SK-N-SH (cell line): ENCODE measurements at places on chromosomes 4 and X. TPM values are rescaled to one million over a fixed set of nuclear protein-coding genes. Genes with fewer than 3 reads are reported as not detected.
A peak's percentile ranks its signal among the peaks of the same experiment; 100 is the strongest.

Gene SLC9B2
- polyA plus RNA-seq, result 11.2 and 16.0 TPM in 2 replicates

Gene MCF2
- 0.05 TPM in 2 replicates for polyA plus RNA-seq

- no peak overlapping the region for H3K27ac ChIP-seq
- no peaks in the 10 kb centered on the region for H3K36me3 ChIP-seq
- H3K4me3 ChIP-seq, result no peak overlapping the region
- H3K4me1 ChIP-seq, result no peaks in the 10 kb centered on the region
Measured at GRCh38 chrX:149286940-149287349, 218.2 kb downstream of the IDS start.

Gene GRID2
- 0.08 TPM in 1 of 2 replicates, not detected in the other for polyA plus RNA-seq

DNA sequence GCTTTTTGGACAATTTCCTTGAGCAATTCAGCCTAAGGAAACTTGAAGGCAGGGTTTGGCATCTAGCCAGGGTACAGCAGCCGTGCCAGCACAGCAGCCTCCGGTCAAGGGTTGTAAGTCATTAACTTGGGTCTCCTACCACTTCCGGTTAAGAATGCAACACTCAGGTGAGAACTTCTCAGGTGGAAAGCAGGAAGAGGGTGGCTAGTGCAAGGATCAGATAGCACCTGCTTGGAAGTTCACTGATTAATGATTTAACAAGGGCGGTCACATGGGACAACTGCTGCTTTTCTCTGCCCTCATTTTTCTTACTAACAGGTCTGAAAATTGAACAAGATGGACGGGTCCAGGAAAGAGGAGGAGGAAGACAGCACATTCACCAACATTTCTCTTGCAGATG, 30.1 kb upstream of the SCOC start:
- H3K4me3 ChIP-seq, result no peak overlapping the region
- DNase-seq, result no peak
- no peaks in the 10 kb centered on the region; the same call in 1 of the 2 replicates for H3K27me3 ChIP-seq
- peaks cover 4% of the 10 kb centered on the region; the same call in 1 of the 2 replicates for H3K4me1 ChIP-seq
- H3K27ac ChIP-seq, result no peak overlapping the region
- no peaks in the 10 kb centered on the region for H3K36me3 ChIP-seq

Gene GAGE12E
- not detected in 2 replicates for polyA plus RNA-seq

Gene MAGEA9B
- 0.37 and 0.38 TPM in 2 replicates for polyA plus RNA-seq

- H3K27me3 ChIP-seq, result no peaks in the 10 kb centered on the region; the same call in 1 of the 2 replicates
- no peak overlapping the region for H3K27ac ChIP-seq
- DNase-seq, result no peak
- peaks cover 21% of the 10 kb centered on the region; the same call in 1 of the 2 replicates for H3K36me3 ChIP-seq
- peaks cover 10% of the 10 kb centered on the region; the same call in 1 of the 2 replicates for H3K4me1 ChIP-seq
Measured at GRCh38 chrX:71367396-71367795, 1.2 kb downstream of the TAF1 start.

Gene COL25A1
- not detected in 2 replicates for polyA plus RNA-seq

GRCh38 chrX:129653971-129654651, 645 bp downstream of the APLN start:
- peak; percentile 74 for DNase-seq
- H3K4me1 ChIP-seq, result no peaks in the 10 kb centered on the region
- peak overlapping the region; percentile 50 for H3K4me3 ChIP-seq
- peaks cover 50% of the 10 kb centered on the region for H3K27me3 ChIP-seq
- no peaks in the 10 kb centered on the region for H3K36me3 ChIP-seq

GRCh38 chrX:30627818-30628652, 25.2 kb upstream of the GK start:
- no peaks in the 10 kb centered on the region for H3K4me1 ChIP-seq
- H3K4me3 ChIP-seq, result no peak overlapping the region
- no peak for DNase-seq
- no peak overlapping the region for H3K27ac ChIP-seq
- no peaks in the 10 kb centered on the region for H3K36me3 ChIP-seq

DNA sequence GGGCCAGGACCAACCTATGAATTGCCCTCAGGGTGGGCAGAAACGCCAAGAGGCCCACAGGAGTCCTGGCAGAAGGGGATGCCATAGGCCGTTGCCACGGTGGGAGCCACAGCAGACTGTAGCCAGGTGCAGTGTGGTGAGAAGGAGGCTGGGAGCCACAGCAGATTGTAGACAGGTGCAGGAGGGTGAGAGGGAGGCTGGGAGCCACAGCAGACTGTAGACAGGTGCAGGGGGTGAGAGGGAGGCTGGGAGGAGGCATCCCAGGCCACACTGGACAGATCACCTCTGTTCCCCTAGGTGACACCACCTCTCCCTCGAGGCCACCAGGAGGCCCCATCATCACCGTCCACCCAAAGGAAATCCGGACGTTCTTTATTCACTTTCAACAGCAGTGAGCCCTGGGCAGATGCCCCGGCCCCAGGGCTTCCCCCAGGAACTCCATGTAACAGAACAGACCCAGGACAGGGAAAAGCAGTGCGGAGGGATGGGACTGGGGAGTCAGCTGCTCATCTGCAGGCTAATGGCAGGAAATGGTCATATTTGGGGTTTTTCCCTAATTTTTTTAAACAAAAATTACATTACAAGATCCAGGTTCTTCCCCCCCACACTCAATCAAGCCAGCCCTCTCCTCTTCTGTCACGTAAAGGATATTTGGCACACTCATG, 19.5 kb upstream of the MRFAP1 start:
- H3K27ac ChIP-seq, result no peak overlapping the region
- no peaks in the 10 kb centered on the region for H3K27me3 ChIP-seq
- H3K36me3 ChIP-seq, result peaks cover 11% of the 10 kb centered on the region; the same call in 1 of the 2 replicates

DNA sequence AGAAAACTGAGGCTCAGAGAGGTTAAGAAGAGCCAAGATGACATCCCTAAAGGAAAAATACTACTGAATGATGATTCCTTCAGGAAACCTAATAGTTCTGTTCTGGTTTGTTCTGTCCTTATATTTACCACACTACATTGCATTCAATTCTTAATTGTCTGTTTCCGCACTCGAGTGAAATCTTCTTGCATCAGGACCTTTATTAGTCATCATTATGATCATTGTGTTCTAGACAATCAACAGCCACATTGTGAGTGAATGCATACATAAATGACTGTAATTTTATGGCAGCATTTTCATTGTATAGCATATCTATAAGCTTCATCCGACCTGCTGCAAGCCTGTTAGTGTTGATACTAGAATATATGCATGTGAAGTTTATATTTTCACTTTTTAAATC, 156.7 kb upstream of the FAM241A start:
- H3K4me1 ChIP-seq, result no peaks in the 10 kb centered on the region
- no peaks in the 10 kb centered on the region for H3K36me3 ChIP-seq
- H3K27ac ChIP-seq, result no peak overlapping the region
- DNase-seq, result no peak
- H3K27me3 ChIP-seq, result peaks cover 6% of the 10 kb centered on the region; the same call in 1 of the 2 replicates

DNA sequence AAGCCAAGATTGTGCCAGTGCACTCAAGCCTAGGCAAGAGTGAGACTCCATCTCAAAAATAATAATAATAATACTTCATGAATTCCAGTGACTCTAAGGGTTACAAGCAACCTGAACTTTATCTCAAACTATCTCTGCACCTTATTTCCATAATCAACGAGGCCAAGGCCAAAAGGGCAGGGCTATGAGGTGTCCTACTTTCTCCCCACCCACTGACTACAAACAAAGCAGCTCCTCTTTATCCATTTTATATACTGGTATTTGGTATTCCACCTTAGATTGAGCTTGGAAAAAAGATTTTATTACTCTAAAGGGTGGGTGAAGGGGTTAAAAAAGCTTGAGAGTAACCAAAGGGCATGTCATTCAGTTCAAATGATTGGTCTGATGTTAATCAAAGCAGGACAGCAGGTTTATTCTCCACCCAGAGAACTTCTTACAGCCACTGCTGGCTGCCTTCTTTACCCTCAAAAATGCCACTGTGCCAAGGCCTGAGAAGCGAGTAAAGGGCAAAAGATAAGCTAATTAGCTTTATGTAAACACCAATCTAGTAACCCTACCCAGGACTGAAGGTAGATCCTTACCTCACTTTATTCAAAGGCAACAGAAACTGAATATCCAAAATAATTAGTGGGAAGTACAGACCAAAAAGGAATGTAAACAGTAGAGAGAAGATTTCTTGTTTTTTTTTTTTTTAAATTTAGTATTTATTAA, 28.2 kb downstream of the APOO start:
- no peak overlapping the region for H3K27ac ChIP-seq
- H3K27me3 ChIP-seq, result no peaks in the 10 kb centered on the region; the same call in 1 of the 2 replicates
- DNase-seq, result no peak
- no peaks in the 10 kb centered on the region for H3K36me3 ChIP-seq

GRCh38 chrX:101229170-101229569, 9.6 kb downstream of the DRP2 start:
- no peaks in the 10 kb centered on the region for H3K36me3 ChIP-seq
- H3K27me3 ChIP-seq, result no peaks in the 10 kb centered on the region
- no peaks in the 10 kb centered on the region; the same call in 1 of the 2 replicates for H3K4me1 ChIP-seq
- no peak overlapping the region for H3K4me3 ChIP-seq
- DNase-seq, result no peak
